Osteoblast (primary cell): ENCODE measurements at places on chromosomes 1 and 21. TPM values are rescaled to one million over a fixed set of nuclear protein-coding genes. Genes with fewer than 3 reads are reported as not detected.
A peak's percentile ranks its signal among the peaks of the same experiment; 100 is the strongest.

DNA sequence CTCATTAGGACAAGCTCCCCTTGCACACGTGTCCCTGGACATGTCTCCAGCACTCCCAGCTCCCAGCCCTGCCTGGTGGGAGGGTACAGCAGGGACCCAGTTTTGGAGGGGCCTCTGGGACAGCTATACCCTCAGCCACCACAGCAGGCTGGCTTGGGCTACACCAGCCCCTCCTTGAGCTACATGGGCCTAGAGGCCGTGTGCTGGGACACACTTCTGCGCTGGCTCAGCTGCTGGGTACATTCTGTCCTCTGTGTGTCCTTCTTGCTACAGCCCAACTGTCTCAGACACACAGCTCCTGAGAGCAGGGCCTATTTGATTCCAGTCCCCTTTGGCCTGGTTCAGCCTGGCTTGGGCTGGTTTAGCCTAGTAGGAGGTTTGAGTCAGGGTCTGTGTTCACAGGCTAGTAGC lies 26.7 kb downstream of the DMAP1 start:
- no peak for DNase-seq
- no peak overlapping the region for H3K4me3 ChIP-seq
- peaks cover 20% of the 10 kb centered on the region for H3K4me1 ChIP-seq
- peak overlapping the region; percentile 60 for H3K27ac ChIP-seq
- H3K36me3 ChIP-seq: no peaks in the 10 kb centered on the region

DNA sequence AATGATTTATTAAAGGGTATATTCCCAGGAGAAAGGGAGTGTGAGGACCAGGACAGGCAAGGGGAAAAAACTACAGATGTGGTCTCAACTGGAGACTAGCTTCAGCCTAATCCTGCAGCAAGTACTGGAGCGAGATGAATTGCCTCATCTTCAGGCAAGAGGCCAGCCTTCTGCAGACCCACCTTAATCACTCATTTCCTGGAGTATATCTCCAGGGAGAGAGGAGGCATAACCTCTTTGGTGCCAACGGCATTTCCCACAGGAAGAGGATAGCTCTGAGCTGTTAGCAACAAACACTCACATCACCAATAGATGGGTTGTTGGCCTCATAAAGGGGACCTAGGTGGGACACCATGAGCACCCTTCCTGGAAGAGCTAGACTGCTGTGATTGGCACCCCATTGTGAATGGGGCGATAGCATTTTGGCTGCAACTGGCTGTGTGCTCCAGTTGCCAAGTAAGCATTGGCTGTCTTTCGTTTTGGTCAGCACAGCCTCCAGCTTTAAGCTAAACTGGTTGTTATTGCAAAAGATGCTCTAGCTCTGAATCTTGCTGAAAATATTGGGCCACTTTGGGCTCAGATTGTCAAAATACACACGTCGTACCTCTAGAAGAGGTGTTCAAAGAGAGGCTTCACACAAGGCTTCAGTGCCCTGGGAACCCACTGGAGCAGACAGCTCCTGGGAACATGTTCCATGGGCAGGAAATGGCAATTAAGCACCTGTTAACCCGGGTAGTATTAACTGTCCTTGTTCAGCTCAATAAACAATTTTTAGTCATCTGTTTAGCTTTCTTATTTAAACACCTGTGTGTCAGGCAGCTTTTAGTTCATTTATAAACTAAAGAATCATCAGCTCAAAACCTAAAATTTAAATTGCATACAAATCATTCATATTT lies 314.8 kb upstream of the C1orf87 start:
- DNase-seq: no peak
- no peak overlapping the region for H3K27ac ChIP-seq
- H3K4me1 ChIP-seq: no peaks in the 10 kb centered on the region
- no peaks in the 10 kb centered on the region for H3K27me3 ChIP-seq

UMODL1 gene
- total RNA-seq: under 0.01 TPM in 1 of 2 replicates, not detected in the other

- peaks cover 46% of the 10 kb centered on the region for H3K27me3 ChIP-seq
- no peak overlapping the region for H3K27ac ChIP-seq
- no peaks in the 10 kb centered on the region for H3K4me1 ChIP-seq
- no peak overlapping the region for H3K4me3 ChIP-seq
- peak; percentile 98 for DNase-seq
- no peaks in the 10 kb centered on the region for H3K36me3 ChIP-seq
Observed at GRCh38 chr1:203338335-203339036, 12.4 kb downstream of the FMOD start.

GRCh38 chr21:35779690-35780570 lies 280.4 kb downstream of the SETD4 start:
- peak overlapping the region; percentile 96 for H3K27ac ChIP-seq
- H3K27me3 ChIP-seq: no peaks in the 10 kb centered on the region
- DNase-seq: peak; percentile 90
- no peak overlapping the region for H3K4me3 ChIP-seq
- peaks cover 21% of the 10 kb centered on the region for H3K4me1 ChIP-seq

- no peak for DNase-seq
- H3K36me3 ChIP-seq: no peaks in the 10 kb centered on the region
- peak overlapping the region; percentile 35 for H3K27ac ChIP-seq
- H3K4me1 ChIP-seq: peaks cover 14% of the 10 kb centered on the region
- no peak overlapping the region for H3K4me3 ChIP-seq
- no peaks in the 10 kb centered on the region for H3K27me3 ChIP-seq
Observed at GRCh38 chr1:217562229-217562878, 68.5 kb downstream of the GPATCH2 start.

DNA sequence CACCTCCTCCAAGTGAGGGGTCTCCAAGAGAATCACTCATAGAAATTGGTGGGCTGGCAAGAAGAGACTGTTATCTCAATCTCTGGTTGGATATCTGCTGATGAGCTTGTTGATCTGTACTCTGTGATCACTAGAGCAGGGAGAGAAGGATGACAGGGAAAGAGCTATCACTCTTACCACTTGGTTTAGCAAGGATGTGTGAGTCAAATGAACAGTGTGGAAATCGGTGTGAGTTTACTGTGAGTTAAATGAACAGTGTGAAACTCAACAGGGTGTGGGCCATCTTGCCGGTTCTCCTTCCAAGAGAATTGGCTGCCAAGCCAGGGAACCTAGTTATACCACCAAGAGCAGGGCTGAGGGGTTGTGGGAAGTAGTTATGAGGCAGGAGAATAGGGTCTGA lies 33.3 kb upstream of the CD1D start:
- DNase-seq: no peak
- no peaks in the 10 kb centered on the region for H3K36me3 ChIP-seq
- H3K27ac ChIP-seq: no peak overlapping the region

DNA sequence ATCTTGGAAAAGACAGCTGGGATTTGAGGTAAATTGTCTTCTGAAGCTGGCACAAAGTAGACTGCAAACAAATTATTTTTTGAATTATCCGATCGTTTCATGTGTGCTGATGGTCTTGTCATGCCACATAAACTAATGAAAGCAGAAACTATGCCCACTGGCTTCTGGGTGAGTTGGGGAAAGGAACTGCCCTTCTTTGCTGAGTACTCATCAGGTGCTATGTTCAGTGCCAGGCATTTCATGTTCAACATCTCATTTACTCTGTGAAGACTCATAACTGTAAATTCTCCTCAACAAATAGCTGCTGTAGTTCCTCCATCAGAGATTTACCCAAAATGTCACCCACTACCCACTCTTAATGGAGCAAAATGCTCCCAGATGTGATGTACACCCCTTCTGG lies 1.2 kb downstream of the TRIT1 start:
- H3K27ac ChIP-seq: peak overlapping the region; percentile 77
- no peak for DNase-seq
- peaks cover 14% of the 10 kb centered on the region for H3K4me1 ChIP-seq
- peaks cover 4% of the 10 kb centered on the region for H3K36me3 ChIP-seq
- peak overlapping the region; percentile 100 for H3K4me3 ChIP-seq

GRCh38 chr1:232328486-232329102 lies 301.3 kb downstream of the SIPA1L2 start:
- H3K27ac ChIP-seq: no peak overlapping the region
- no peaks in the 10 kb centered on the region for H3K4me1 ChIP-seq
- H3K27me3 ChIP-seq: no peaks in the 10 kb centered on the region
- H3K36me3 ChIP-seq: no peaks in the 10 kb centered on the region
- DNase-seq: no peak

DNA sequence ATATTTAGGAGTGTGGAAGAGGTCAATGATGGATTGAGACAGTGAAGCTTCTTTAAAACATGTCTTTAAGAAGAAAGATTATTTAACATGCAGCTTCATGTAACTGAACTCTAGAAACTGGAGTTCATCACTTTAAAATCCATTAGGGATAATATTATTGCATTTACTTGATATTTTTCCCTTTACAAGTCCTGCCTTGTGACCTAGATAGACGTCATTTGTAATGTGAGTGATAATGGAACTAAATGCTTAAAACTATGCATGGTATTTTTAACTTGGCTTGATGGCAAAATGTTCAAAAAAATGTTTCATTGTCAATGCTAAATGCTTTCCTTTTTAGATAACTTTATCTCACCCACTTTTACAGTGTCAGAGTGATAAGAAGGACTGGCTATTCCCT lies 723.7 kb downstream of the RWDD3 start:
- H3K4me1 ChIP-seq: no peaks in the 10 kb centered on the region
- DNase-seq: no peak
- H3K36me3 ChIP-seq: no peaks in the 10 kb centered on the region
- no peak overlapping the region for H3K4me3 ChIP-seq
- no peaks in the 10 kb centered on the region for H3K27me3 ChIP-seq
- no peak overlapping the region for H3K27ac ChIP-seq

APP gene
- total RNA-seq: 344 and 373 TPM in 2 replicates

DNA sequence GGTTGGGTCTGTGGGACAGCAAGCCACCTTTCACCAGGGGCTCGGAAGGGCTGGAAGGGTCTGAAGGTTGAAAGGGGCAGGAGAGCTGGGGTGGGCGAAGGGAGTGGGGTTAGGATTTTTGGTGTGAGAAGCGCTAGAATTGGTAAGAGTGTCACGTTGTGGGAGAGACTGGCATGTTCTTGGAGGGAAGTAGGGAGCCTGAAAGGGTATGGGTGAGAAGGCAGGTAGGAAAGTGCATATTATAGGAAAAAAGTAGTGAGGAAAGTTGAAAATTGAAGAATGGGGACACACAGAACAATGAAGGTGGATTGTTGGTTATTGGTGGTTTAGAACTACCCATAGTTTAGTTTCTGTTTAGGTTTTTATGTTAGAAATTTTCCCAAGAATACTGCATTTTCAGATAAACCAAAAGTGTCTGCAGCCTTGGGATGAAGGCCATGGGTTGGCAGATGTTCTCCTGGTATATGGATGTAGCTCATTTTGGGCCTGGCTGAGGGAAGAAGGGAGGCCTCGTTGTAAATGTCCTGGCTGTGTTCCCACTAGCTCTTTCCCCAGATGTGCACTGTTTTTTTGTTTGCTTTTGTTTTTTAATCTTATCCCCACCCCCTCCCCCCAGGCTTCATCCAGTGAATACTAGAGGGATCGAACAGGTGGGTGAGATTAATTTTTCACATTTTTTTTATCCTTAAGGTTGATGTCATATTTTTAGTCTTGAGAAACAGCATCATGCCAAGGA lies 1.2 kb downstream of the LRRC42 start:
- peaks cover 7% of the 10 kb centered on the region for H3K36me3 ChIP-seq
- no peak overlapping the region for H3K27ac ChIP-seq
- DNase-seq: peak; percentile 65
- H3K4me1 ChIP-seq: peaks cover 19% of the 10 kb centered on the region
- H3K27me3 ChIP-seq: no peaks in the 10 kb centered on the region
- peak overlapping the region; percentile 78 for H3K4me3 ChIP-seq

GRCh38 chr1:152479792-152480595 lies 30.6 kb upstream of the LCE5A start:
- no peak overlapping the region for H3K4me3 ChIP-seq
- no peaks in the 10 kb centered on the region for H3K4me1 ChIP-seq
- H3K27ac ChIP-seq: no peak overlapping the region
- no peaks in the 10 kb centered on the region for H3K36me3 ChIP-seq

- H3K4me1 ChIP-seq: no peaks in the 10 kb centered on the region
- no peak overlapping the region for H3K4me3 ChIP-seq
- no peak for DNase-seq
- H3K27ac ChIP-seq: no peak overlapping the region
Observed at GRCh38 chr1:224420106-224420505, 14.5 kb downstream of the WDR26 start.

OR14A2 gene
- not detected in 2 replicates for total RNA-seq

DNA sequence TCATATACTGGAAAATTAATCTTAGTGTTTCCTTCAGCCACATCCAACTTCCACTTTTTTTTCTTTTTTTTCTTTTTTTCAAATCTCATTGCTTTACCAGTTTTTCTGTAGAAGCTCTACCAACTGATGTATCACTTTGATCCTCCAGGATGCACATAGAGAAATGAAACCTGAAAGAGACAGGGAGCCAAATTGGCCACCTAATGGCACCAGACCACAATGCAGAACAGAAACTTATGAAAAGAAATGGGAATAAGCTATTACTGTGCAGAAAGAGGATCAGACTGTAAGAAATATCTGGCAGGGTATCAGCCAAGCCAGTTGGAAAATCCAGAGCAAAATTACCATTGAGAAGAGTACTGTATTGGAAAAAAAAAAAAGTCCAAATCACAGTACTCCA lies 1514.2 kb downstream of the MRPL39 start:
- no peaks in the 10 kb centered on the region for H3K27me3 ChIP-seq
- H3K4me1 ChIP-seq: no peaks in the 10 kb centered on the region
